Vagina (tissue), 2 donors: ENCODE measurements at places on chromosomes 6 and 20. TPM values are rescaled to one million over a fixed set of nuclear protein-coding genes. Genes with fewer than 3 reads are reported as not detected.

DNA sequence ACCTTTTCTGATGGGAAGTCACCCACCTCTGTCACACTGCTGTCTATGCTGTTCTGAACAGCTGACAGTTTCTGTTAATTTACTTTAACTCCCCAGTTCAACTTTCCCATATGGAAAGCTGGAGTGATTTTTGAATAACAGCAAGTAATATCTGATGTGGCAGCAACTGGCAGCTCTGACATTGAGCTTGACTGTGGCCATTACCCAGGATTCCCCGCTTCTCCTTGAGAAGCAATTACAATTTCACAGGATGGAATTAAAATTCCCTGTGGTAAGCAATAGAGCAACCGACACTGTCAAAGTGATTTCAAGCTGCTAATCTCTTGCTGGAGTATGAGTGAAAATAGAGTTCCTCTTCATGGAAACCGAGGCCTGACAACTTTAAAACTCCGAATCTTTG is 348.1 kb upstream of the SOX4 start:
- no peak for DNase-seq

DNA sequence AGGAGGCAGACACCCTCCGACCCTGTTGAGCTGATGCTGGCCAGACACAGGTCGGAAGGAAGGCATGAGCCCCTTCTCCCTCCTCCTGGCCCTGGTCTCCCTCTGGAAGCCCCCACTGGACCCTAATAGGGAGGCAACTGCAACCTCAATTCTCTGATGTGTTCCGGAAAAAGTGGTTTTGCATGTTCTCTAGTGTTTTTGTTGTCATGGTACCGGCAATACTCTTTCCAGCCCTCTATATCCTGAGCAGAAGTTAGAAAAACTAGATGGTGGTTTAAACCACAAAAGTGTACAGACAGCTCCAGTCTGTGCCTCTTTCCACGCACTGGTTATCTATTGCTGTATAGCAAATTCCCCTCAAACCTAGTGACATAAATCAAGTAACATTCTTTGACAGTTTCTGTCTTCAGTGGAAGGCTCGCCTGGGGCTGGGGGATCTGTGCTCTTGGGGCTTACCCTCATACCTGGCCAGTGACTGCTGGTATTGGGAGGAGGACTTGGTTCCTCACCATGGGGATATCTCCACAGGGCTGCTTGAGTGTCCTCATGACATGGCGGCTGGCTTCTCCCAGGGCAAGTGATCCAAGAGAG is 37.0 kb downstream of the SYTL3 start:
- DNase-seq: peak; percentile 25

HUS1B gene
- total RNA-seq: 0.98 TPM

GRCh38 chr6:17721671-17722070 is 14.9 kb upstream of the NUP153 start:
- DNase-seq: no peak

RNF217 gene
- 26.0 TPM for total RNA-seq

DNA sequence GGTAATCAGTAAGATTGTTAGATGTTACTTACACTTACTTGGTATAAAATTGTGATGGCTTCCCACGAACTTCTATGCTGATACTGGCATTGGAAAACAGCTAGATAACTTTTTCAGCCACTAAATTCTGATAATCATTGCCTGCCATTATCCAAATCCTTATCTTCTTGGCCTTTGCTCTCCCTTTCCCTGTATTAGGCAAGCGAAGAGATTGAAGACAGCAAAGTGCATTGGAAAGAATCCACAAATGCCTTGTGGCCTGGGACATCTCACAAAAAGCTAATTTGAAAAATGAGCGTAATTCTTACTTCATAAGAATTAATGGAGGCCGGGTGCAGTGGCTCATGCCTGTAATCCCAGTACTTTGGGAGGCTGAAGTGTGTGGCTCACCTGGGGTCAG is 79.5 kb upstream of the MARCKS start:
- DNase-seq: no peak

DNA sequence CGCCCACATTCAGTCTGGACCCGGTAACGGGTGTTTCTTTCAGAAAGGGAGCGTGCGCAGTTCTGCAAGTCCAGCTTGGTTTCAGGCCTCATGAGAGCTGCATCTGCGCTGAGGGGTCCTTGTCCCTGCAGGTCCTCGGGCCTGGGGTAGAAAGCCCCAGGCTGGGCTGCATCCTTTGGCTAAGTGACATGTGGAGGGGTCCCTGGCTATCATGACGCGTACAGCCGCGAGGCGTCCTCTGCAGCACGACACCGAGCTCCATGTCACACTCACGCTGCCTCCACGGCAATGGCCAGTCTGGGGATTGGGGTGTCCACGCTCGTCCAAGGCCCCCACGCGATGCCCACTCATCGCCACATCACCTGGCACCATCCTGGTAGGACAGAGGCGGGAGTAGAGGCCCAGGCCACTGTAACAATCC is 1.7 kb upstream of the KIF25 start:
- no peak for DNase-seq

- no peak for DNase-seq
Measured at GRCh38 chr6:137843211-137843610, 23.8 kb upstream of the TNFAIP3 start.

GRCh38 chr6:117078624-117079023 is 186.7 kb upstream of the VGLL2 start:
- no peak for DNase-seq

- DNase-seq: no peak
Measured at GRCh38 chr20:11902285-11902697, 15.4 kb upstream of the BTBD3 start.

SNAI1 gene
- 19.9 TPM for total RNA-seq
